KBM-7 (cell line): ENCODE measurements at places on chromosomes 5 and 9.
A peak's percentile ranks its signal among the peaks of the same experiment; 100 is the strongest.

- DNase-seq: no peak
Observed at GRCh38 chr5:37776826-37777225, 63.0 kb downstream of the GDNF start.

- DNase-seq: no peak
Observed at GRCh38 chr9:74755999-74756398, 131.7 kb downstream of the TRPM6 start.

DNA sequence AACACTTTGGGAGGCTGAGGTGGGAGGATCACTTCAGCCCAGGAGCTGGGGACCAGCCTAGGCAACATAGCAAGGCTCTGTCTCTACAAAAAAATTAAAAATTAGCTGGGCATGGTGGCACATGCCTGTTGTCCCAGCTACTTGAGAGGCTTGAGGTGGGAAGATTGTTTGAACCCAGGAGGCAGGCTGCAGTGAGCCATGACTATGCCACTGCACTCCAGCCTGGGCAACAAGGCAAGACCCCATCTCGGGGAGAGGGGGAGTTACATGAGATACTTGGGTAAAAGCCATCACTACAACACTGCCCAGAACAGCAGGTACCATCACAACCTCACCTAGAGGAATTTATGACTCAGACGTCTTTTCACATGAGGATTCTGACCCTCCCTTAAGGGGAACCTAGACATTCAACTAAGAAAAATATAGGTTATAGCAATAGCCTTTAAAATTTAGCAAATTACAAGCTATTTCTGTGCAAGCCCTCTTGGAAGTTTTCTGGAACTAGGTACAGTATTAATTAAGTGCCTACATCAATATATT lies 143.5 kb downstream of the NFIB start:
- DNase-seq: no peak

GRCh38 chr9:34524349-34524748 lies 1.6 kb upstream of the ENHO start:
- no peak for DNase-seq

DNA sequence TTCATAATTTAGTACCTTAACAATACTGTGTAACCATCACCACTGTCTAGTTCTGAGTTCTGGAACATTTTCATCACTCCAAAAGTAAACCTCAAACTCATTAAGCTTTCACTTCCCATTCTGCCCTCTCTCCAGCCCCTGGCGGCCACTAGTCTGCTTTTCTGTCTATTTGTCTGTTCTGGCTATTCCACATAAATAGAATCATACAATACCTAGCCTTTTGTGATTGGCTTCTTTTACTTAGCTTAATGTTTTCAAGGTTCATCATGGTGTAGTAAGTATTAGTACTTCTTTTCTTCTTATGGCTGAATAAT lies 138.7 kb downstream of the RAPGEF6 start:
- no peak for DNase-seq

GRCh38 chr5:38796742-38797108 lies 49.1 kb upstream of the OSMR start:
- DNase-seq: no peak

DNA sequence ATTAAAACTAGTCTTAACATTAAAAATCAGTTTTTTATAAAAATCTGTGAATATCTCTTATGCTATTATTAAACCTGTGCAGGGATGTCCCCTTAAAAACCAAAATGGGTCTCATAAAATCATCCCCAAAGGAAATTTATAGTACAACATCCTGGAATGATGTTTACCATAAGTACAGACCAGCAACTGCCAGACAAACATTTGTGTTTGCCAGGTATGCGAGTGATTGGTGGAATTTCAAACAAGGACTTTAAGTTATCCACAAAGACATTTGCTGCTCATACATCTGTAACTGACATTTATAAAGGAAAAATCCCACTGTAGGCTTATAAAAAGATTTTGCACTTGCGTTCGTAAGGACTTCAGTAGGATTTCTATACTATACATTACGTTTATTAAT lies 1375.4 kb upstream of the WWC1 start:
- no peak for DNase-seq

GRCh38 chr5:16806711-16807546 lies 129.2 kb downstream of the MYO10 start:
- DNase-seq: peak; percentile 4

- no peak for DNase-seq
Observed at GRCh38 chr5:173010547-173011464, 27.2 kb downstream of the ATP6V0E1 start.

- no peak for DNase-seq
Observed at GRCh38 chr9:9170439-9171134, 1371.0 kb upstream of the DMAC1 start.

DNA sequence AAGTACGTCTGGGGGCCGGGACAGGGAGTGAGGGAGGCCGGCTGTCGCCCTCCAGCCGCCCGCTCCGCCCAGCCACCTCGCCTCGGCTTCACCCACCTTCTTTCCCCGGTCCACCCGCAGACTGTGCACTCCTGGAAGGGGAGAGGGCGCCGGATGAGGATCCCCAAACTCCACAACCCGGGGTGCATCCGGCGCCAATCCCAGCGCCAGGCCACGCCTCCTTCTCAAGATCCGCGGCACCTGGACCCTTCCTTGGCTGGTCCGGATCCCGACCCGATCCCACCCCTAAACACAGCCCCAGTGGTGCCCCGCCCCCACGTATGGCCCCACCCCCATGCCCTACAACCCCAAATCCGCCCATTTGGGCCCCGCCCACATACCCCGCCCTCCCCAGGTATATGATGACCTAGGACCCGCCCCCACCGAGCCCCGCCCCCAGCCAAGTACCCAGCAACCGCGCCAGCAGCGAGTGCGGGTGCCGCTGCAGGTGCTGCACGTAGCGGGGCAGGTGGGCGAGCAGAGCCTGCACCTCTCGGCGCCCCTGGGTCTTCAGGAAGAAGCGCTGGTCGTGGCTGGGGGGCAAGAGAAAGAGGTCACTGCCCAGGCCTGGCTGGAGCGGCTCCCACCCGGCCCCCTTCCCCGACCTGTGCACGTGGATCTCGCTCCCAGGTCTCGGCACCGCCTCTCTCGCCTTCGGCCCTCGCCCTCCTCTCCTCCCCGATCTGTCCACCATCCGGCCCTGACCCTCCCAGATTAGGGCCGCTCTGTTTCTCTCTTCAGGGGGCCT lies 3.2 kb downstream of the PIP5KL1 start:
- no peak for DNase-seq

DNA sequence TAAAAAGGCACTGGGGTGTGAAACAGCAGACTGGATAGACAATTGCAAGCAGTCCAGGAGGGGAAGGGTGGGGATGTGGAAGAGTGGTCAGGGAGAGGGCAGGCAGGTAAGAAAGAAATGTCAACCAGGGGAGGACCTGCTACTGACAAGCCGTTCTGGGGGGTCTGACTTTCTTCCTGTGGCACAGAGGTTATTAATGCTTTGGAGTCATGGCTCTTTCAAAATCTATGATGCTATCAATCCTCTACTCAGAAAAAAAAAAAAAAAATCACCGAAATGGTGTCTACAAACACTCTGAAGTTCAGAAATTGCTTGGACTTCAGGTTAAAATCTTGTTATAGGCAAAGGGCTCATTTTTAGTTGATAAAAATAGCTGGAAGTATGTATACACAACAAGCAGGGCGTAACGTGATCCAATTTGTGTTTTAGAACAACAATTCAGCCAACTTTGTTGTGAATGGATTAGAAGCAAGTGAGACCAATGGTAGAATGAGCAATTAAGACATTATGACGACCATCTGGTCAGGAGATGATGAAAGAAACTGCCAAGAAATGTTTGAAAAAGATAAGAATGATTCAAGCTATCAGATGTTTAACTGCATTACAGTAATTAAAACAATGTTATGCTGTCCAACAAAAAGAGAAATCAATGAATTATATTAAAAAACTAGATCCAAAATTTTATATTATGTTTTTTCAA lies 255.2 kb downstream of the DEPDC1B start:
- DNase-seq: no peak

DNA sequence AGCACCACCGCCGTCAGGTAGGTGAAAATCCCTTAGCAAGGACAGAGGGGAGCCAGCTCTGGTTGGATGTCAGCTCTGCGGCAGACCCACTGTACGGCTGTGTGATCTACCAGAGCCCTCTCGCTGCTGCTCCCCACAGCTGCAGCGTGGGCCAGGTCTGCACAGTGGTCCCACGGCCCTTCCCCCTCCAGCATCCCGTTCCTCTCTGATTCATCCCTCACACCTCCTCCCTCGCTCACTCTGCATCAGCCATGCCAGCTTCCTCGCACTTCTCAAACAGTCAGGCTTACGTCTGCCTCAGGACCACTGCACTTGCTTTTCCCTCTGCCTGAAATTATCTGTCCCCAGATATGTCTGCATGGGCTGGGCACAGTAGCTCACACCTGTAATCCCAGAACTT lies 26.6 kb upstream of the CFAP157 start:
- DNase-seq: no peak

GRCh38 chr5:74798977-74799911 lies 32.2 kb downstream of the NSA2 start:
- no peak for DNase-seq

- no peak for DNase-seq
Observed at GRCh38 chr9:125146247-125146646, 2.9 kb upstream of the SCAI start.

- DNase-seq: no peak
Observed at GRCh38 chr9:128254362-128254761, 21.4 kb downstream of the GOLGA2 start.

GRCh38 chr9:117325831-117326230 lies 89.0 kb downstream of the ASTN2 start:
- no peak for DNase-seq

DNA sequence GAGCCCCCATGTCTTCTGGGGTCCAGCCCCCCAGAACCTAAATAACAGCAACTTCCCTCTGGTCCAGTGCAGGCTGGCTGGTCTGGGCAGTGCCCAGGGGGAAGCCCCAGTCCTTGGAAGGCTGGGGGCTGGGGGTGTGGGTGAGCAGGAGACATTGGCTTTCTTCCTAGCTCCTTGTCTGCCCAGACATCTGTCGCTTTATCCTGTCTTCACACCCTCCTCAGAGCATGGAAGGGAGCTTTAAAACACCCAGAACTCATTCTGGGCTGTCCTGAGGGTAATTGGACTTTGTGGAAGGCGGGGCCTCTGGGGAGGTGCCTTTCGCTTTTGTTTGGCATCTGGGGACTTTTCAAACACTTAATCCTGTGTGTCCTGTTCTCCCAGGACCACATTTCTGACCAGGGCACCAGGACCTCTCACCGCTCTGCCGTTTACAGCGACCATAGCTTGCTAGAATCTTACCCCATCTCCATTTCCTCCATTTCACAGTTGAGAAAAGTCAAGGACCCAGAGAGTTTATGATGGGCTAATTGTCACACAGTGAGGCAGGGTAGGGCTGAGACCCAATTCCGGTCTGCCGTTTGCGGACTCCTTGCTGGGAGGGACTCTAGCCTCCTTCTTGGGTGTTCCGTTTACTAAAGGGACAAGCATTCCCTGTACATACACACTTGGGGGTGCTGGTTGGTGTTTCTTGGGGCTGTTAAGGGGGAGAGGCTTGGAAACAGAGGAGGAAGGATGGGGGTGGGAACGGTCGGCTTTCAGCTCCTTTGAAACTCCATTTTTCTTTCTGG lies 1.1 kb downstream of the GSN start:
- DNase-seq: no peak

DNA sequence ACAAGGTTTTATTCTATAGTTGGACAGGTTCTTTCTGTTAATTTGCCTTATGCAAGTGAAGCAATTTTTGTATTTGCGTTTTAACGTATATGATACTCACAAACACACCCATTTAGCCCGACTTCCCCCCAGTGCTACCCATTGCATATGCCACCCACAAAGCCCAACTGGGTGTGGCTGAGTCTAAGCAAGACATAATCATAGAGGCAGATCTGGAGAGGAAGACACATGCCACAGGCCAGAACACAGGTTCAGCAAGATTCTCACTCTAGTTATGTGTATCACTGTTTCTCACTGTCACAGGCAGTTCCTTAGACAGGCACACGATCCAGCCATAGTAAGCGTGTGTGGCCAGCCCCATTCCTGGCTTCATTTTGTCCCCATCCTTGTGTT lies 29.0 kb upstream of the PUM3 start:
- DNase-seq: no peak

GRCh38 chr5:95863383-95863757 lies 40.8 kb upstream of the GLRX start:
- DNase-seq: peak; percentile 43

- no peak for DNase-seq
Observed at GRCh38 chr9:115625251-115625650, 507.3 kb upstream of the TNC start.

GRCh38 chr5:127608077-127608660 lies 40.7 kb upstream of the CTXN3 start:
- no peak for DNase-seq

- no peak for DNase-seq
Observed at GRCh38 chr5:137705106-137705505, 30.8 kb downstream of the KLHL3 start.

DNA sequence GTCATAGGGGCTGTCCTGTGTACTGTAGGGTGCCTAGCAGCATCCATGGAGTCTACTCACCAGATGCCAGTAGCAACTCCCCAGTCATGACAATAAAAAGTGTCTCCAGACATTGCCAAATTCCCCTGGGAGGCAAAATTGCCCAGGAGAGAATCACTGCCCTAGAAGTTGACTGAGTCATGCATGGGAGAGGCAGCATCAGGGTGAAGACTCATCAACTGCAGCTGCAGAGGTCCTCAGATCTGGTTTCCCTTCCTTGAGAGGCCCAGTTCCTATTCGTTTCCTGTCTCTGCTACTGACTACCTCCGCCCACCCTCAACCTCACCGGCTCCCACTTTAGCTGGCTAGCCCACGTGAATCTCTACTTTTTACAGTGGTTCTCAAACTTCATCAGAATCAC lies 88.6 kb upstream of the AGXT2 start:
- no peak for DNase-seq

DNA sequence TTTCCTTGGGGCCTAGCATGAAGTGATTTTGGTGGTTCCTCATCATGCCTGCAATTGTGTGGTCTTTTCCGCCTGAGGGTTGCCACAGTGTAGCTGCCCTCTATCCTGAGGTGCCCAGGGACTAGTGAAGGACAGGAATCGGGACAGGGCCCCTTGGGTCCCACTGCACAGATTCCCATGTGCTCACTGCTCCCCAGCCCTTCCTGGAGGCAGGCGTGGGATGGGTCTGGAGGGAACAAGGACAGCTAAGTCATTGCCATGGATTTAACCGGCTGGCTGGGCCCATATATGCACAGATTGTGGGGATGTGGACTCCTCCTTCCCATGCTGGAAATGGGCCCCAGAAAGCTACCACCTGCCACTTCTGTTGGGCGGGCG lies 122.3 kb upstream of the PITX1 start:
- no peak for DNase-seq

GRCh38 chr5:96090215-96090614 lies 128.6 kb upstream of the ELL2 start:
- no peak for DNase-seq
